ENCODE measurements at places on chromosomes 11 and 22.

DNA sequence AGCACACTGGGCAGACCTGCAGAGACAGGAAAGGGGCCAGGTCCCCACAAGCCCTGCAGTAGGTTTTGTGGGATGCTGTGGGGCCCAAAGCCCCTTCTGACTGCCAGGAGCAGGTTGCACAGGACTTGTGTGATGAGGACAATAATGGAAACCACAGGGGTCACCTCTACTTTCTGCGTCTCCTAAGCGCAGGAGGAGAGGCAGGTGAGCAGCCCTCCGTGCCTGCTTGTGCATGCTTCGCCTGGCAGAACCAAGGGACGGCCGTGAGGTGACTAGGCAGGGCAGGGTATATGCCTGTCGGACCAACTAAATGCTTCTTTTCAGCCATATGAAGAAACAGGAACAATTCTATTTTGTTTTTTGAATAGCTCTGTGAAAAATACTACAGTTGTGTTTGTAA lies 77.9 kb upstream of the PITPNB start:
- DNase-seq: no peak

DNA sequence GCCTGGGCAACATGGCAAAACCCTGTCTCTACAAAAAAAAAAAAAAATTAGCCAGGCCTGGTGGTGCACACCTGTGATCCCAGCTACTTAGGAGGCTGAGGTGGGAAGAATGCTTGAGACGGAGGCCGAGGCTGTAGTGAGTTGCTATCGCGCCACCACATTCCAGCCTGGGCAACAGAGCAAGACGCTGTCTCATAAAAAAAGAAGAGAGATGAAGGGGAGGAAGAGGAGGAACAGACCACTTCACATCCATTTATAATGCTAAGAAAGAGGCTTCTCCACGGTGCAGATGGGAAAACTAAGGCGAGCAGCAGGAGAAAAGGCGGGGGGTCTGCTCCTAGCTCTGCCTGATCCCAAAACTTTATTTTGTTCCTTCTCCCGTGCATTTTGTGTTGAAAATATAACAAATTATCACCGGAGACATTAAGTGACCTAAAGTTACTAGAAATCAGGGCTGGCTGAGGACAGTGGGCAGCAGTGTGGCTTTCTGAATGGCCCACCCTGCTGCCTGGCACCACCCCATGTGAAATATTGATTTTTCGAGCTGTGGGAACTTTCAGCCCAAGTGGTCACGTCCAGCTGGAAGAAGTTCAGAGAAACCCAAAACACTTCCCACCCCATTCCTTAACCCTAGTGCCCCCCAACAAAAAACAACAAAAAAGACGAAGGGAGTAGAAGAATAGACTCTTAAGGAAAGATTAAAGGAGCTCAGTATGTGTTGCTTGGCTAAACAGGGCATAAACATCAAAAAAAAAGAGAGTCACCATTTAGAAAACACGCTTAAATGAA lies 9.5 kb downstream of the MYH9 start:
- DNase-seq: no peak

DNA sequence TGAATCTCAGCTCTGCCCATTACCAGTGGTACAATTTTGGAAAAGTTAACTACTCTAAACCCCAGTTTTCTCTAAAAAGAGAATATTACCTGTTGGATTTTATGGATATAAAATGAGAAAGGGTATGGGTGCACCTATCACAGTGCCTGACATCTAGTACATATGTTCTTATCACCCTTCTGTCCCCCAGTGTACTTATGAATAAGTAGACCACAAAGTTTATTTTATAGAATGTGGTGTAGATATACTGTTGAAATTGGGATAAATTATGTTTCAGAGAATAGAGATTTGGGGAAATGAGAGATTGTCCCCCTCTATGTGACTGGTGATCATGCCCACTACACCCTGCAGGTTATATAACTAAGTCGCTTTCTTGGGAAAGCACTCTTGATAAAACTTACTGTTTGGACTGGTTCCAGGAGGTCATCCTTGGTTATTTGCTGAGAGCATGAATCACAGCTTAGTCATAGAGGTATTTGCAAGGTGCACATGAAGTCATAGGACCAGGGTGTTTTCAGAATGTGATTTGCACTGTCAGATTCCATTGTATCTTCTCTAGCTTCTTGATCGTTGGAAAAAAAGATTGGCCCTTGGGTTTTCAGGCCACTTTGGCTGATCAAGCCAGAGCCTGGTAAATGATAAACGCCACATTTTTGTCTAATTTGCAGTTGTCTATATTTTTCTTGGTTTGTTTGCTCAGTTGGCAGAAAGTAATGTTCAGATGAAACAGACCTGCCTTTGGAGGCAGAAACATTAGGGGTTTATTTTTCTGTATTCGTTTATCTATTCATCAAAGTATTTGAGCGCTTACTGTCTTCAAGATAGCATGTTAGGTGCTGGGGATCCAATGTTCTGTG lies 21.3 kb downstream of the STX3 start:
- DNase-seq: no peak

- DNase-seq: no peak
These were observed 14.0 kb downstream of the CAPN5 start for GRCh38 chr11:77080643-77081210.

DNA sequence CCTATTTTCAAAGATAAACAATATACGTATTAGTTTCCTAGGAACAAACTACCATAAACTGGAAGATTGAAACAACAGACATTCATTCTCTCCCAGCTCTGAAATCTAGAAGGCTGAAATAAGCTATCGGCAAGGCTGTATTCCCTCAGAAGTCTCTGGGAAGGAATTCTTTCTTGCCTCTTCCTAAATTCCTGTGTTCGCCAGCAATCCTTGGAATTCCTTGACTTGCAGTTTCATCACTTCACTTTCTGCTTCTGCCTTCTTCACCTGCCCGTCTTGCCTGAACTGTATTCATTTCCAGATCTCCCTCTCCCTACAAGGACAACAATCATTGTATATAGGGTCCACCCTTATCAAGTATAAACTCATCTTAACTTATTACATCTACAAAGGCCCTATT lies 17.7 kb upstream of the PRDM10 start:
- DNase-seq: no peak

DNA sequence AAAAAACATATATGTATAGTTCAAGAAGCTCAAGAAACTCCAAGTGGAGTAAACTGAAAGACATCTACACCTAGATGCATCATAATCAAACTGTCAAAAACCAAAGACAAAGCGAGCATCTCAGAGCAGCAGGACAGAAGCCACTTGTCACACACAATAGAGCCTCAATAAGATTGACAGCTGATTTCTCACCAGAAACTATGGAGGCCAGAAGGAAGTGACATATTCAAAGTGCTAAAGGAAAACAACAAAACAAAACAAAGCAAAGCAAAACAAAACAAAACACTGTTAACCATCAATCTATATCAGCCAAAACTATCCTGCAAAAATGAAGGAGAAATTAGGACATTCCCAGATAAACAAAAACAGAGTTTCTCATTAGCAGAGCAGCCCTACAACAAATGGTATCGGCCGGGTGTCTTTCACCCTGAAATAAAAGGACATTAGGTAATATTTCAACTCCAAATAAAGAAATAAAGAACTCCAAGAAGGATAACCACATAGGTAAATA lies 65.8 kb upstream of the SEPTIN5 start:
- DNase-seq: no peak

DNA sequence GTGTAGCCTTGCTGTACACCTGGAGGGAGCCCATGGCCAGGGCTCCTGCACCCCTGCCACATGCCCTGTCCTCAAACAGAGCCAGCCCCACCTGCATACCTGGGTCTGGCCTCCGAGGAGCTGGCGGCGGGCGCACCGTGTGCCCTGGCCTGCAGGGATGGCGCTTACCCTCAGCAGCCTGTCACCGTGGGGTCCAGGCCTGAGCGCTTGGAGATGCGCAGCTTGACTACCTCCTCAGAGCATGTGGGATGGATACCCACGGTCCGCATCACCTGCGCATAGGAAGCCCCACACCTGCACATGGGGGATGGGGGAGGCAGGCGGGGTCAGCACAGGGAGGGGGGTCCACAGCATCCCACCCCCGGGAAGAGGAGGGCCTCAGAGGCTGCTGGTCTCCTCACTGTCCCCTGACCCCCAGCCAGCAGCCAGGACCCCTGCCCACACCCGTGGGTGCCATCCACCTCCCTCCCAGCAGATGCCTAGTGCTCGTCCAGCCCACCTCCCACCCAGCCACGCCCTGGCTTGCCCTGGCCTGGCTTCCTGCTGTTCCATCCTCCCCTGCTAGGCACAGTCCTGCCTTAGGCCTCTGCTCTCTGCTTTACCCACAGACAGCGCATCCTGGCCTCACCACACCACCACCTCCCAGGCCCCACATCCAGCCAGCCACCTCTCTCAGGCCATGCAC lies 22.4 kb upstream of the GNB1L start:
- no peak for DNase-seq

DNA sequence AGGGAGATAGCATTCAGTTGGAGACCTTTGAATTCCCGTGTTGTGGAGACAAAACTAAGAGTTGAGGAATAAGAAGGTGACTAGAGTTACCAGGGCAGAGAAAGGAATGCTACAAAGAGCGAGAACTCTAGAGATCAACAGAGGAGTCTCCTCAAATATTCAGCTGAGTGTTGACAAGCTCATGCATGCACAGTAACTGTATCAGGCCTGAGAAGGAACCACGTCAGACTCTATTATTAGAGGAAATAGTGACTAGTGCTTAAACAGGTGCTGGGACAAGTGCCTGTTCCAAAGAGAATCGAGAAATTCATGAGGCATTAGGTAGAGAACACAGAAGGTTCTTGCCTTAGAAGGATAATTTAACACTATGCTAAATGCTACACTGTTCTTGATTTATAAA lies 333.8 kb upstream of the CHORDC1 start:
- no peak for DNase-seq

DNA sequence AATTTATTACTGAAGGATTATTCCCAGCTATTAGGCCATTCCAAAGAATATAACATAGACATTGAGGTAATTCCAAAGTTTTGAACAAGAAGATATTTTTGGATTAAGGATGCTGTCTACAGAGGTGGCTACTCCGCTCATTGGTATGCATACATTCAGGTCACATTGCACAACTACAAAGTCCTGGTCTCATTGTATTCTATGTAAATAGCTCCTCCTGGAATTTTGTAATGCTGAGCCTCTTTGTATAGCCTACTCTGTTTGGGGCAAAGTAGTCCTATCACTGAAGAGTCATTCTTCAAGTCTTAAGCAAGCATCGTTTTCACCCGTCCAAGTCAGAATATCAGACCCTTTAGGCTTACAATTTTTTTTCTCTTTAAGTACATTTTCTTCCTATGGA lies 142.4 kb downstream of the KIF18A start:
- no peak for DNase-seq

GRCh38 chr11:125943661-125944349 lies 2.0 kb upstream of the VSIG10L2 start:
- no peak for DNase-seq

GRCh38 chr11:76798202-76798581 lies 15.0 kb downstream of the TSKU start:
- DNase-seq: no peak

- no peak for DNase-seq
These were observed 156.4 kb upstream of the PITPNB start for GRCh38 chr22:28075358-28075981.

GRCh38 chr11:64060861-64061444 lies 25.2 kb downstream of the FLRT1 start:
- no peak for DNase-seq

DNA sequence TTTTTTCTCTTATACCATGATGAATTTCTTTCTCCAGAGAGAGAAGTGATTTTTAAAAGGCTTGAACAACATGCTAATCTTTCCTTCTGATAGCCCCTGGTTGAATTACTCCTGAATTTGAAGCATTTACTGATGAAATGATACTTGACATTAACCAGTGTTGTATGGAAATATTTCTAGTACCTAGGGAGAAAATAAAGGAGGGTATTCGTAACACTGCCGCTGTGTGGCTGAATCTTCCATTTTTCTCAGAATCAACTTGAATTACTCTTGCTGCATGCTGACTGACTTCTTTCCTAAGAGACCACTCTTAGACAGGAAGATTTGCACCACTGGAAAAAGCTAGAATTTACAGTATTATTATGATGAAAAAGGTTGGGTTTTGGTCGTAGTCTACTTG lies 118.3 kb downstream of the FAT3 start:
- DNase-seq: no peak

DNA sequence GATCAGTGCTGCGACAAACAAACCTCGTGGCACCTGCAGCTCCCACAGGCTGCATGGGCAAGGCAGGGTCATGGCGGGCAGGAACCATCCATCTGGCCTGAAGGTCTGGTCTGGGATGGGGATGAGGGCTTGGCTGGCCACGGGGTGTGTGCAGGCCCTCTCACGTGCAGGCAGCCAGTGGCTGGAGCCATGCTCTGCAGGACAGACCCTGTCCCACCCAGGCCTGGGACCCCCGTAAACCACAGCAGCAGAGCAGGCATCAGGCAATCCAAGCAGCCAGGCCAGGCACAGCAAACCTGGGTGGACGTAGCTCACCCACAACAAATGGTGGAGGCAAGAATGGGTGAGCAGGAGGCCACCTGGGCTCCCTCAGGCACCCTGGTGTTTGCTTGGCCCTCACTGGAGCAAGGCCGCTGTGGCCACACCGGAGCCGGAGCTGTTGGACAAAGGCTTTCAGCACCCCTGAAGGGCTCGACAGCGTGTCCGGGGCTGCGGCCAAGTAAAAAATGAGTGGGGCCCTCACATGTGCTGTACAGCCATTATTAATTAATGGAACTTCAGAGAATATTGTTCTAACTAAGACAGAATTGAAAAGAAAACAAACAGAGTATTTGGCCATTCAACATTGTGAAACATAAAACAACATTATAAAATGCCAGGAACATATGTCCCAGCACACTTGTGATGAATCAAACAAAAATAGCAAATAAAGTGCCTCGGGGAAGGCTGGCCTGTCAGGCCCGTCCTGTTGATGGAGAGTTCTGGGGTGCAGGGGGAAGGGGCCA lies 24.0 kb upstream of the GNB1L start:
- DNase-seq: no peak

DNA sequence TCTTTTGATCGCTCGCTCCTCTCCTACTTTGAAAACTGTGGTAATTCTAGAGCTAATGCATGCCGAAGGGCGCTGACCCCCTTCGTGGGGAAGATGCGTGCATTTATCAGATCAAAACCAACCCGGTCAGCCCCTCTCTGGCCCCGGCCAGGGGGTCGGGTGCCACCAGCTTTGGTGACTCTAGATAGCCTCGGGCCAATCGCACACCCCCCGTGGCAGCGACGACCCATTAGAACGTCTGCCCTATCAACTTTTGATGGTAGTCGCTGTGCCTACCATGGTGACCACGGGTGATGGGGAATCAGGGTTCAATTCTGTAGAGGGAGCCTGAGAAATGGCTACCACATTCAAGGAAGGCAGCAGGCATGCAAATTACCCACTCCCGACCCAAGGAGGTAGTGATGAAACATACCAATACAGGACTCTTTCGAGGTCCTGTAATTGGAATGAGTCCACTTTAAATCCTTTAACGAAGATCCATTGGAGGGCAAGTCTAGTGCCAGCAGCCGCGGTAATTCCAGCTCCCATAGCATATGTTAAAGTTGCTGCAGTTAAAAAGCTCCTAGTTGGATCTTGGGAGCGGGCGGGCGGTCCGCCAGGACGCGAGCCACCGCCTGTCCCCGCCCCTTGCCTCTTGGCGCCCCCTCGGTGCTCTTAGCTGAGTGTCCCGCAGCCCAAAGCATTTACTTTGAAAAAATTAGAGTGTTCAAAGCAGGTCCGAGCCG lies 3898.2 kb upstream of the OR11H1 start:
- no peak for DNase-seq

- no peak for DNase-seq
These were observed 7.8 kb downstream of the CCDC90B start for GRCh38 chr11:83278351-83278750.
